ENCODE measurements at places on chromosomes 7 and 10. TPM values are rescaled to one million over a fixed set of nuclear protein-coding genes. Genes with fewer than 3 reads are reported as not detected.

Gene GDF2
- total RNA-seq: not detected

Gene OR2A5
- not detected for total RNA-seq

Gene SPDYE16
- total RNA-seq: not detected

Gene ATOH7
- not detected for total RNA-seq

Gene NEUROG3
- total RNA-seq: not detected

Gene TSPAN12
- total RNA-seq: not detected

Gene CPA2
- total RNA-seq: 0.11 TPM

Gene GPR15LG
- total RNA-seq: not detected

Gene LRIT1
- not detected for total RNA-seq

Gene EBLN1
- not detected for total RNA-seq

Gene PPP1R3C
- total RNA-seq: 7.0 TPM

Gene RHOBTB1
- 1.4 TPM for total RNA-seq

Gene SPDYE2
- not detected for total RNA-seq

Gene LIPF
- not detected for total RNA-seq

Gene COMTD1
- 76.6 TPM for total RNA-seq

Gene RBP3
- total RNA-seq: not detected

Gene FASTK
- total RNA-seq: 59.6 TPM

Gene NRG3
- not detected for total RNA-seq

Gene FEZF1
- not detected for total RNA-seq

Gene COBL
- not detected for total RNA-seq

Gene HOXA6
- total RNA-seq: 1.4 TPM

Gene FOXP2
- not detected for total RNA-seq

Gene INA
- total RNA-seq: under 0.01 TPM

Gene ENKUR
- total RNA-seq: not detected

Gene INSIG1
- total RNA-seq: 141 TPM

Gene PRDX3
- total RNA-seq: 253 TPM

Gene C10orf95
- total RNA-seq: 3.2 TPM

Gene NFKB2
- 53.7 TPM for total RNA-seq

Gene NUTM2E
- total RNA-seq: not detected

Gene SLC25A13
- total RNA-seq: 18.7 TPM

Gene C10orf62
- total RNA-seq: not detected

Gene TRIM73
- 0.08 TPM for total RNA-seq
